Aorta (tissue), 5 donors: ENCODE measurements at places on chromosomes 1 and 21. TPM values are rescaled to one million over a fixed set of nuclear protein-coding genes. Genes with fewer than 3 reads are reported as not detected.

DNA sequence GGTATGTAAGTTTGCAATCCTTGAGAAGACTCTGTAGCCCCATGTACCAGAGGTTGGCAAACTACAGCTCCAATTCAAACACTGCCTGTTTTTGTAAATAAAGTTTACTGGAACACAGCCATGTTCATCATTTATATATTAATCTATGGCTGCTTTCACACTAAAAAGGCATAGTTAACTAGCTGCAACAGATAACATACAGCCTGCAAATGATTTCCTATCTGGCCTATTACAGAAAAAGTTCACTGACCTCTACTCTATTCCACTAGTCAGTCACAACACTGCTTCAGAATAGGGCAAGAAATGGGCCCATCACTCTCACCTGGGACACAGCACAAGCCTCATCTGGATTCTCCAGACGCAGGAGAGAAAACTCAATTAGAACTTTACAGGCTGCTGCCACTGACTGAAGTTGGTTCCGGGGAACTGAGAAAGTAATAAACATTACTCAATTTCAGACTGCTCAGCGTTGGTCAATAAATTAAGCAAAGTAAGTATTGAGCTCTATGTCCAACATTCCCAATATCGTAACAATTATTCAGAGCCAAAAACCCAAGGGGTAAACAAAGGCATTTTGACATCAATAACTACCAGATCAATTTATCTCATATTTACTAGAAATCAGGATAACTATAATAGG lies 10.6 kb downstream of the UBR4 start:
- no peak for DNase-seq

DNA sequence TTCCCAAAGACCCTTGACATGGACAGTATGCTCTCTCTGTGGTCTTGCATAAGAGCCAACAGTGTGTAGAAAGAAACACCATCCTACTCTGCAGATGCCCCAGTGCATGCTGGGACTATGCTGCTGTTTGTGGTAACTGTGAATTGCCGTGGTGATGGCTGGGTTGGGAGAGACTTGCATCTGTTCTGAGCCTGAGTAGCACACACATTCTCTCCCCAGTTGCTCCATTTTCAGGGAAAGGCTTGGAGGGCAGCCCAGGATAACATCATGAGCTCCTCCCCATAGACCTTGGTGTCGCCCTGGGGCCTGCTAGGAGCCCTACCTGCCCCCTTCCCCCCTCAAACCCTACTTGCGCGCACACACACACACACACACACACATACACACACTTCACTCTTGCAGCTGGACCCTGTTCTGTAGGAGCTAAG lies 120.9 kb upstream of the IPO9 start:
- DNase-seq, result no peak

RGS8 gene
- total RNA-seq, result not detected

DNA sequence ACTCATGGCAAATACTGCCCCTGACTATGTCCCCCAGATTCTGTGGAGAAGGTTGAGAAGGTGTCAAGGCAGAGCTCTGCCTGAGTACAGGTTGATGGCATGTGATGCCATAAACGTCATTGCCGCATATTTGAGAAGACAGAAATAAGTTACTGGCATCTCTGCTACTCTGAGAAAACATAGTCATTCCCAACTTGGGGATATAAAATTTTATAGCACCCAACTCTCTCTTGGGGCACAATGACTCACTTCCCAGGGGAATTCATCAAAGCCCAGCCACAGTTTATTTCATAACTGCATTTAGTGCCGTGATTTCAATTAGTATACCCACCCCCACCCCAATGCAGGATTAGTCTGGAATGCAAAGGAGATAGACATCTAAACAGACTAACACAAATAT lies 101.9 kb upstream of the TNR start:
- DNase-seq, result no peak

CHODL gene
- total RNA-seq, result 1.2 TPM

DNA sequence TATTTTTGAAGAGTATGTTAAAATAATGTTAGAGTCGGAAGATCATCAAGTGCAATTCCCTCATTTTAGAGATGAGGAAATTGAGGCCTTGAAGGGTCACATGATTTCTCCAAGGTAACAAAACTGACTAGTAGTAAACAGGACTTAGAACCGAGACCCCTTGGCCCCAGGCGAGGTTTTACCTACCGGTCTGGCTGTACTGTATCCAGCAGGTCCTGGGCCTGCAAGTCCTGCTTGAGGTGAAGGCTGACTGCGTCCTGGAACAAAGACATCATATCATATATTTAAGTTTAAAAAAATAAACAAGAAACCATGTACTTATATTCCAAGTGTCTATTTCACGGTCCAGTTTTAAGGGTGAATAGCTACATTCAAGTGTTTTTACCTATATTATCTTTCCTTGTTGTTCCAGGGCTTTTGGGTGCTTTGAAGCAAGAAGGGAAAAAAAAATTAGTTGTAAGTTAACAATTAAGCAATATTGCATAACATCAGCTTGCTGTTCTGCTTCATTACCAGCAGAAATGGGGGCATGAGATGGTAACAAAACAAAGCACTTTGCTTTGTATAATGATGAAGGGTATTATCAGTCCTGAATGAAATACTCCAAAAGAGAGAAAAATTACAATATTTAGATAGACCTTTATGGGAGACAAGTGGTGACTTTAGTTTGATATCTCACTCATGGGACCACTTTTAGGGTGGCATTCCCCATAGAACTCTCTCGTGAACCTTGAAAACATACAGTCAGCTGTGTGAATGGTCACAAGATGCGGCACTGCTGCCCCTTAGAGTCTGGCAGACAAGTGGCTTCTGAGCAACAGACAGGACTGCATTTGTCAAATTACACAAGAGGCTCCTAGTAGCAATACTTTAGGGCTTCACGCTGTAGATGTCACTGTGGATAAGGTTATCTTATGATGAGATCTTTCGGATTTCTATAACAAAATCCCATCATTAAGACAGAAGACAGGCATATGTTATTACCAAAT lies 29.8 kb upstream of the CFAP298 start:
- DNase-seq, result no peak

CASQ1 gene
- 1.6 TPM for total RNA-seq

TFF1 gene
- total RNA-seq, result not detected

CFAP126 gene
- total RNA-seq, result not detected

GRCh38 chr1:10019561-10019960 lies 13.2 kb upstream of the UBE4B start:
- DNase-seq, result no peak

DNA sequence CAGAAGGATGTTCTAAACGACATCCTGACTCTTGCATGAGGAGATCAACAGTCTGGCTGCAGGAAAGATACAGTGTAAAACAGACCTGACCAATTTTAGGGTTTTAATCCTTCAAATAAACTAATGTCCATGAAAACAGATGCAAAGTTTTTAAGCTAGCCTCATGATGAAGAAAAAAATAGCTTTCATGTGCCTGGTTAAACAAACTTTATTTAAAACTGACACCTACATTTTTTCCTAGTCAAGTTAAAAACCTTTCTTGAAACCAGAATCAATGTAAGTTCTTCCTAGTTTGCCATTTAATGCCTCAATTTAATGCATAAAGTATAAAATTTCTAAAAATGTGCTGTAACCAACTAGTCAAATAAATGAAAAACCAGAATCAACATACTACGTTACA lies 2.9 kb downstream of the WDR26 start:
- DNase-seq, result no peak

GRCh38 chr1:110585481-110585880 lies 20.7 kb downstream of the KCNA2 start:
- no peak for DNase-seq

CENPF gene
- 0.97 TPM for total RNA-seq

APOBEC4 gene
- not detected for total RNA-seq

DNA sequence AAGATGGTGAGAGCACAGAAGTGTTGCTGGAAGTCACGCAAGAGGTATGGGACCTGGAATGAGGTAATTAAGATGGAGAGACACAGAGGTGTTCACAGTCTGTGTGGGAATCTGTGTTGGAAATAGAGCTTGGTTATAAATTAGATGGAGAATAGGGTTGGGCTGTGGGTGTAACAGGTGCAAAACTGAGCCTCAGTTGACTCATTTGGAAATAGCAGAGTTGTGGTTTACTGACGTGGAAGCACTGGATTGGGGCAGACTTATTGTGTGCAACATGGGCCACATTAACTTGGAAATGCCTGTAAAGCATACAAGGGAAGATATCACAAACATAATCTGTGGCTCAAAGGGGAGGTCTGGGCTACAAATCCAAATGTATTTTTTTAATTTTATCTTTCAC lies 13.0 kb downstream of the CAMSAP2 start:
- DNase-seq, result no peak

DNA sequence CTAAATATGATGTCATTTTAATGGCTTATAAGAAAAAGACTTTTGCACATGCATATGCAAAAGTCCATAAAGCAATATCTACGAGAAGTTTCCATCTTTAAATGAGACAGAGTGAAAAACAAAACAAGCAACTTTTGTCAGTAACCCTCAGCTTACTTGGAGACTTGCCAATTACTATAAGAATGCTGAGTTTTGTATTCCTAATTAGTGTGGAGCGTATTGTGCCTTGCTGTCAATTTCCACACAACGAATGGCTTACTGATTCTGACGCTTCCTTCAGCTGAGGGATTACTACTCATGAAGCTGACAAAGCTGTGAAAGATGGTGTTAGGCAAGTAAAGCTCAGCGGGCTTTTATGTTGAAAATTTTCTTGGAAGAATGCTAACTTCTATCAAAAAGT lies 440.4 kb upstream of the ADAMTS5 start:
- DNase-seq, result no peak

DNA sequence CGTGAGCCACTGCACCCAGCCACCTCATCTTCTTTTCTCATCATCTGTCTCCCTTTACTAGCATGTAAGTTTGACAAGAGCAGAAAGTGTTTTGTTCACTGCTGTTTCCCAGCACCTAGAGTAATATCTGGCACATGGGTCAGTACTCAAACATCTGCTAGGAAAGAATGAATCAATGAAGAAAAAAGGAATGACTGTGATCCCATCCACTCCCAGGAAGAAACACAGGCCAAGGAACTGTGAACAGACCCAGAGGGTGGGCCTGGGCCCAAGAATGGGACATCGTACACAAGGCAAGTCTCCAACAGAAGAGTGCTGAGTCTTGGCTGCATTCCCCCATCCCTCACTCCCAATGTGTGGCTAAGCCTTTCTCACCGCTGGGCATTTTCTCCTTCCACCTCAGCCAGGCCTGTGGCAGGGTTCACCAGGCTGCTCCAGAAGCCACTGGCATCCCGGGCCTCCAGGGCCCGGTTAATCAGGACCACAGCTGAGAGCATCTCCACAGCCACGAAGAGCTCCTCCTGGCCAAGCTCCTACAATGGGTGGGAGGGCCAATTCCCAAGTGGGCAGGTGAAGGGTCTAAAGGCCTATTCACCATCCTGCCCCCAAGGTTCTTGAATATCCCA lies 18.4 kb downstream of the IQGAP3 start:
- DNase-seq, result no peak

DNA sequence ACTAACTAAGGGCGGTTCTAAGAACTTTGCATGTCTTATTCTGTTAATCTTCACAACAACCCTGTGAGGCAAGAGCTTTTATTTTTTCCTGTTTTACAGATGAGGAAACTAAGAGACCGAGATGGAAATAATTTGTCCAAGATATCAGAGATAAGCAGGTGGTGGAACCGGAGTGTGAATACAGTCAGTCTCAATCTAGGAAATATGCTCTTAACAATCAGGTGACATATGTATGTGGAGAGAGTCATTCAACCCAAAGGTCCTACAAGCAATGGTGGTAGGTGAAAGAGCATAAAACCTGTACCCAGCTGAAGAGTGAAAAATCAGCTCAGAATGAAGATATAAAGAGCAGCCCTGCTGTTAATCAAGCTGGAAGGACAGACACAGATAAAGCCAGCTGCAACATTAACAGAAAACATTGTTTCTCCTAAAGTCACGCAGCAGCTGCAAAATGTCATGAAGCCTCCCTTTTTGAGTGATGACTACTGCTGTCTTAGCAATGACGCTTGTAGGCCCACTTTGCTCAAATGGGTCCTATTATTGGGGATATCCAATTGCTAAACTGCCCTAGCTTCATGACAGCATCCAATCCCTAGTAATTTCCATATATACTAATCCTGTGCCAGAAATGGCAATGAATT lies 30.5 kb upstream of the FCAMR start:
- no peak for DNase-seq

LHX8 gene
- total RNA-seq, result not detected

DNA sequence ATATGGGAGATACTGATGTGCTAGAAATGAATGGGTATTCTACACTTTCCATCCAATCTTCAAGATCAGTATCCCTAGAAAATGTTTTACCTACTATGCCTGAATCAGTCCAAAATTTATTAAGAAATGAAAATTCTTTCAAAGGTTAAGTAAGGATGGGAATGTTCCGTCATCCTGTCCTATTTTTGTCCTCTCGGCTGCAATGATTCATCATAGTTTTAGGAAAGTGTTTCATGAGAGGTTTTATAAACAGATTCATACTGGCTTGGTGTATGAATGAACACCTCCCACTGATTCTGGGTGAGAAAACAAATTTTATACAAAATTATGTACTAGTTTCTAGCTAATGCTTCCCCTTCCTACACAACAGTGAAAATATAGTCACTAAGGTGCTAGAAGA lies 504.6 kb upstream of the NR5A2 start:
- no peak for DNase-seq

- no peak for DNase-seq
Observed at GRCh38 chr1:112496290-112496689, 12.5 kb upstream of the WNT2B start.

GRCh38 chr1:59132295-59132694 lies 164.6 kb upstream of the FGGY start:
- DNase-seq, result no peak

- no peak for DNase-seq
Observed at GRCh38 chr1:70409136-70409535, 1.9 kb upstream of the CTH start.

FLG2 gene
- not detected for total RNA-seq

- no peak for DNase-seq
Observed at GRCh38 chr1:69700770-69701169, 133.0 kb downstream of the LRRC7 start.

DNA sequence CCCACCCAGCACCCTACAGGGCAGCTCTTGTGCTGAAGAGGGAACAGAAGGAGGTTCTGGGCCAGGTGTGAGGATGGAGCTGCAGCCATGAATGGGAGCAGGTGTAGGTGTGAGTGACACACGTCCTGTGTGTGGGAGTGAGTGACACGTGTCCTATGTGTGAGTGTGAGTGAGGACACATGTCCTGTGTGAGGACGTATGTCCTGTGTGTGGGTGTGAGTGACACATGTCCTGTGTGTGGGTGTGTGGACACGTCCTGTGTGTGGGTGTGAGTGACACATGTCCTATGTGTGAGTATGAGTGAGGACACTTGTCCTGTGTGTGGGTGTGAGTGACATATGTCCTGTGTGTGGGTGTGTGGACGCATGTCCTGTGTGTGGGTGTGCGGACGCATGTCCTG lies 26.4 kb downstream of the MEGF6 start:
- DNase-seq, result no peak

PRKCZ gene
- 3.2 TPM for total RNA-seq

GRCh38 chr21:26851109-26851944 lies 6.1 kb upstream of the ADAMTS1 start:
- DNase-seq, result no peak

- DNase-seq, result no peak
Observed at GRCh38 chr1:107474877-107475612, 334.2 kb downstream of the NTNG1 start.

GBP3 gene
- total RNA-seq, result 20.6 TPM

- DNase-seq, result no peak
Observed at GRCh38 chr1:152871731-152872126, 6.4 kb upstream of the SMCP start.

GRCh38 chr1:236429715-236430274 lies 35.7 kb downstream of the EDARADD start:
- no peak for DNase-seq
